Astrocyte of the spinal cord (primary cell): ENCODE measurements at places on chromosomes 4 and X.
A peak's percentile ranks its signal among the peaks of the same experiment; 100 is the strongest.

DNA sequence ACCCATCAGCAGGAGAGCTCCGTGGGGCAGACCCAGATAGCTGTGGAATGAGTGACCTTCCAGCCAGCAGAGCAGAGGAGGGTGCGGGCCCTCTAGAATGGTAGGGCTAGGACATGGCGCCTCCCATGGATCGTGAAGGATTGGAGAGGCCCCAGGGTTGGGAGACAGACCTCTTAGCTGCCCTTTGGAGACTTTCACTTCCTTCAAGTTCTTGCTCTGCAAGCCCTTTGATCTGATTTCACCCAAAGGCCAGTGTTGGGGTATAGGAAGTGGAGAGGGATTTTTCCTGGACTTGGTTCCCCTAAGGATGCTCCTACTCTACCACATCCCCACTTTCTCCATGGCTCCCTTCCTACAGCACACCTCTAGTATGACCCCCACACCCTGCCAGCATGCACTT, 3.0 kb downstream of the SASH3 start:
- DNase-seq: no peak

- DNase-seq: no peak
These were observed 25.5 kb upstream of the UVSSA start for GRCh38 chr4:1321486-1321885.

DNA sequence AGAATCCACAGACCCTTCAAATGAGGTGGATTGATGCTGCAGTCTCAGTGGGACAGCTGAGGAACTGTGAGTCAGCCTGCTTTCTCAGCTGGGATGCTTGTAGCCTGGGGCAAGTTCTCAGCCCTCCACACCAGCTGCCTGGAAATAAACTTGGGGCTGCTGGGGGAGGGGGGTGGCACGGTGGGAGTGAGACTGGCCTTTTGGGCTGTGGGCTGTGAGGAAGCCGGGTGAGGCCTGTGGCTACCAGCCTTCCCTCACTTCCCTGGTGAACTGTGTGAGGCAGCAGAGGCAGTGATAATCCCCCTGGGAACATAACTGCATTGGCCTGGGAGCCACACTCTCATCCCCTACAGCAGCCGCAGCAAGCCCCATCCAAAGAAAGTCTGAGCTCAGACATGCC, 114.5 kb upstream of the GUCY1A1 start:
- peak; percentile 89 for DNase-seq

GRCh38 chr4:113707048-113707447, 54.5 kb downstream of the CAMK2D start:
- peak; percentile 52 for DNase-seq

GRCh38 chrX:15299941-15300851, 15.2 kb downstream of the ASB11 start:
- peak; percentile 22 for DNase-seq
